Stimulated activated CD4-positive, alpha-beta T cell treated with anti-CD3 and anti-CD28 coated beads, TNF-alpha, amount 100 ng/mL, for 1 hour (primary cell): ENCODE measurements at places on chromosomes 7 and 10.

DNA sequence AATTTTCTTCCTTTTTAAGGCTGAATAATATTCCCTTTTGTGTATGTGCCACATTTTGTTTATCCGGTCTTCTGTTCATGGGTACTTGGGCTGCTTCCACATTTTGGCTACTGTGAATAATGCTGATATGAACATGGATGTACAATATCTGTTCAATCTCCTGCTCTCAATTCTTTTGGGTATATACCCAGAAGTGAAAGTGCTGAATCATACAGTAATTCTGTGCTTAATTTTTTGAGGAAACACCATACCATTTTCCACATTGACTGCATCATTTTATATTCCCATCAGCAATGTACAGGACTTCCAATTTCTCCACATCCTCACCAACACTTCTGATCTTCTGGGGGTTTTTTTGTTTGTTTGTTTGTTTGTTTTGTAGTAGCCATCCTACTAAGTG is 135.0 kb upstream of the INHBA start:
- DNase-seq, result no peak

- no peak for DNase-seq
Observed at GRCh38 chr10:45624724-45625123, 47.8 kb downstream of the ZFAND4 start.

DNA sequence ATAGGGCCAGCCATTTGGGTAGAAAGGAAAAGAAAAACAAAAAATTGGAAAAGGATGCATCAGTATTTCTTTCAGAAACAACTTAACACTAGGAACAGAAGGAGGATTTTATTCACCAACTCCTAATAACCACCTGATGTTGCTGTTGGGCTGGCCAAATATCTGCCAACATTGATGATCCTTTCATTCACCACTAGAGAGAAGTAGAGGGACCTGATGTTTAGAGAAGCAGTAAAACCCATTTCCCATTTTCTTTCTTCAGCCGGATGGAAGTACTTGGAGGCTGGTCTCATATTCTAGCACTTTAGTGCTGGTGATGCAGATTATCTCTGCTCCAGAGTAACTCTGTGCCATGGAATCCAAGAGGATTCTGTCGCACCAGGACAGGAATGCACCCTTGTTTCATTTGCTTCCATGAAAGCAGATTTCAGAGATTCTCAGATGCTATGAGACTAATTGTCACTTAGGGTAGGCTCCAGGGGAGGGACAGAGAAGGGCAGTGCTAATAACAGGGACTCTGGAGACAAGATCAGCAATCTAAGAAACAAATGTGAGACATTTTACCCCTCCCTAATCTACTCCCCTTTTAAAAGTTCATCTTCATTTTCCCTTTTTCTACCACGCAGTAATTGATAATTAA is 3.1 kb downstream of the KLLN start:
- no peak for DNase-seq

GRCh38 chr10:30603589-30603988 is 26.0 kb downstream of the LYZL2 start:
- DNase-seq, result no peak

DNA sequence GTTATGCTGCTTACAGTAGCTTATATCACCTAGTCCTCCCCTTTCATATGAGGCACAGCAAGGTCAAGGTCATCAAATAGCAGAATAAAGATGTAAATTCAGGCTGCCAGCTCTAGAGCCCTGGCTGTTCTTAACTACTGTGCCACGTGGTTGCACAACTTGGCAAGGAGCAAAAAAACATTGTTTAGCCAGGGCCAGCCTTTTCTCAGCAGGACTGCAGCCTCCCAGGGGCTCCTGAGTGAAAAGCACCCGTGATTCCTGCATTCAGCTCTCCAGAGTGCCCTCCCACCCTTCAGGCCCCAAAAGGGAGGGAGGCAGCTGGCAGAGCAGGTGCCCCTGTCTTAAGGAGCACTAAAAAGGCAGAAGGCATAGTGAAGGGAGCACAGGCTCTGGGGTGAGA is 31.8 kb upstream of the TM9SF3 start:
- DNase-seq, result no peak

GRCh38 chr10:110850099-110850498 is 21.6 kb upstream of the PDCD4 start:
- no peak for DNase-seq

GRCh38 chr7:77537136-77537777 is at the start of gene PTPN12:
PTPN12 (plus strand) TSS chr7:77537295; CDS start chr7:77537547, 252 bp downstream.
- DNase-seq, result peak; percentile 4

- no peak for DNase-seq
Observed at GRCh38 chr10:82289945-82290344, 415.0 kb downstream of the NRG3 start.

GRCh38 chr7:37741776-37742175 is 58.2 kb downstream of the GPR141 start:
- DNase-seq, result no peak

GRCh38 chr7:148729984-148730733 is 31.5 kb downstream of the CUL1 start:
- no peak for DNase-seq

DNA sequence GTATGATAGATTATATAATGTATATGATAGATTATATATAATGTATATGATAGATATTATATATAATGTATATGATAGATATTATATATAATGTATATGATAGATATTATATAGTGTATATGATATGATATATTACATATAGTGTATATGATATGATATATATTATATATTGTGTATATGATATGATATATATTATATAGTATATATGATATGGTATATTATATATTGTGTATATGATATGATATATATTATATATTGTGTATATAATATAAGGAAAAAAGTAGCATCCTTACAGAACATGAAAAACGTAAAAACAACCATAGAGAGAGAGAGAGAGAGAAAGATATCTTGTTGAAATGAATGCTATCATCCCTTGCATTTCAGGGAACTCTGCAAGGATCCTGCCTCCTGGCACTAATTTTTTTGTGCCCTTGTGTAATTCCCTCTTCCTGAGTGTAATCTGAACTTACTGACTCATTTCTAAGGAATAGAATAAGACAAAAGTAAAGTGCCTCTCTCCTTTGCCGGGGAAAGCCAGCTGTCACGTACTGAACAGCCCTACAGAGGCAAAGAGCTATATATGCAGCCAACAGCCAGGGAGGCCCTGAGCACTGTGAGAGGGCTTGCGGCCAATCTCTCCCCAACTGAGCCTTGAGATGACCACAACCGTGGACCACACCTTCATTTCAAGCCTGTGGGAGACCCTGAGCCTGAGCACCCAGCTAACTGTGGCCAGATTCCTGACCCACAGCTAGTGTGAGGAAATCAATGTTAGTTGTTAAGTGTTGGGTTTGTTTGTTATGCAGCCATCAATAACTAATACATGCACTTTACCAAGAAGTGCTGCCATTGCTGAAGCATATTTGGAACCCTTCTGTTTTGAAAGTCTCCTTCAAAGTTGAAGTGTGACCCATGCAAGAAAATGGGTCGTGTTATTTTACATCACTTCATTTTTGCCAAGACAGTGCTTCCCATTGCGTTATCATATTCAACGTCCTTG is 61.1 kb upstream of the EZH2 start:
- no peak for DNase-seq

GRCh38 chr10:119859420-119860258 is 13.0 kb downstream of the MCMBP start:
- no peak for DNase-seq

DNA sequence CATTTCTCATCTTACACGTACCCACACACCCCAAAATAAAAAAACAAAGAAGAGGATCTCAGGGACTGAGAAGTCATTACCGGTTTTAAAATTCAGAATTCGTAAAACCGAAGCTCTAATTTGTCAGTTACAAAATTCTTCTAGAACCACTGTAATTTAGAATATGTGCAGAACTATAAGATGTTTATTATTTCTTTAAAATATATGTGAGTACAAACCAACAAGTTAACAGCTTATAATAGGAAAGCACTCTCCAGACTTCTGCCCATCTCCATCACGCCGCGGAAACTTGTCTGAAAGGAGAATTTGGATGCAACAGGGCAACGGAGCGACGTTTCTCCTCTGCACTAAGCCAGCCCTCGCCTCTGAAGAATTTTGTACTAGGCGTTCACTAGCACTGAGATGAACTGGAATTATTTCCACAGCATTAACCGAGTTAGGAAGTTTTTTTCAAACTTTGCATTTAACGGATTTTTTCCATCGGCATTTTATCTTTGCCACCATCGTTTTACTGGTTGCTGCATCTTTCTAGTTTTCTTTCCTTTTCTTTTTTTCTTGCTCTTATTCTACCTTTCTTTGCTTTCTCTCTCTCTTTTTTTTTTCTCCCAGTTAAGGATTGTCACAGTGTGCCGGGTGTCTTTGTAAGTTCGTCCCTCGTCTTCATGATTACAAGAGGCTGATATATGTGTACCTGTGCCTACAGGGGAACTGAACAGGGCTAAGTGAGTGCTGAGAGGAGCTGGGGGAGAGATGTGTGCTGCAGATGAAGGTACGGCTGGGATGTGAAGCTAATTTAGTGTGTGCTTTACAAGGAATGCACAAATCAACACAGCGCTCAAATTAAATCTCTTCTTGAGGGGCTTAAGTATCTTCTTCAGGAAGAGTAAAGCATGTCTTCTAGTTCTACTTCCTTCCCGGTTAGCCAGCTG is 295.9 kb upstream of the NFE2L3 start:
- no peak for DNase-seq

- no peak for DNase-seq
Observed at GRCh38 chr7:144459635-144460034, 56.1 kb upstream of the NOBOX start.

DNA sequence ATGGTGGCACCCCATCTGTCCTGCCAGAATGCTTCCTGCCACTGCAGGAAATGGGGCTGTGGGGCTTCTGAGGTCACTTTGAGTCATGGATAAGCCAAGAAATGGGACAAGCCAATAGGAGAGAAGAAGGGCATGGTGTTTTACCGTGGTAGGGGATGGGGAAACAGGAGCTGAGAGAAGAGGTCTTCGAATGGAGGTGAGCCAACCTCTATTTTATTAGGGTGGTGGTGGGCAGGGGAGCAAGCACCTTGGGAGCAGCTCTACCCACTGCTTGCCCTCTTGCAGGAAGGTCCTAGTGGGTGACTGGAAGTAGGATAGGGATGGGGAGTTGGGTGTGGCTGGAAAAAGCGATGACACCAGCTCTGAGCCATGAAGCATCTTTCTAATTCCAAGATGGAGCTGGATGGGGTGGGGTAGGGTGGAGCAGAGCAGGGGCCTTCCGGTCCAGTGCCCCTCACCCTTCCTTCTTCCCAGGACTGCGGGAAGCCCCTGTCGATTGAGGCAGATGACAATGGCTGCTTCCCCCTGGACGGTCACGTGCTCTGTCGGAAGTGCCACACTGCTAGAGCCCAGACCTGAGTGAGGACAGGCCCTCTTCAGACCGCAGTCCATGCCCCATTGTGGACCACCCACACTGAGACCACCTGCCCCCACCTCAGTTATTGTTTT is 9.1 kb downstream of the ZYX start:
- DNase-seq, result no peak

DNA sequence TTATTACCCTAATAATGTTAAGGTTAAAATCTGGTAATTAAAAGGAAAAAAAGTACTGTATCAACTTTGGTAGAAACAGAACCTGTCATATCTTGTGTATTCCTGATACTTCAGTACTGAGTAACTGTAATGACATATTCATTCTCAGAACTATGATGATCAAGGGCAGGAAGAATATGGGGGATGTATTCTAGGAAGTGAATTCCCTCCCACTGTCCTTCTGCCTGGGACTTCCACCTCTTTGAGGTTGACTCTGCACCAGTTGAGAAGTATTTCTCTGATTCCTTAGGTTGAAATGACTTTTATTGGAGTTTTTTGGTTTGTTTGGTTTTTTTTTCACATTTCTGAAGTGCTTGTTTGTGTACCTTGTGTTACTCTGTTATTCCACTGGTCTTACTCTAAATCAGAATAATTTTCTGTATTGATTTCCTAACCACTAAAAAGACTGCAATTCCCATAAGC is 36.9 kb downstream of the WASL start:
- no peak for DNase-seq

DNA sequence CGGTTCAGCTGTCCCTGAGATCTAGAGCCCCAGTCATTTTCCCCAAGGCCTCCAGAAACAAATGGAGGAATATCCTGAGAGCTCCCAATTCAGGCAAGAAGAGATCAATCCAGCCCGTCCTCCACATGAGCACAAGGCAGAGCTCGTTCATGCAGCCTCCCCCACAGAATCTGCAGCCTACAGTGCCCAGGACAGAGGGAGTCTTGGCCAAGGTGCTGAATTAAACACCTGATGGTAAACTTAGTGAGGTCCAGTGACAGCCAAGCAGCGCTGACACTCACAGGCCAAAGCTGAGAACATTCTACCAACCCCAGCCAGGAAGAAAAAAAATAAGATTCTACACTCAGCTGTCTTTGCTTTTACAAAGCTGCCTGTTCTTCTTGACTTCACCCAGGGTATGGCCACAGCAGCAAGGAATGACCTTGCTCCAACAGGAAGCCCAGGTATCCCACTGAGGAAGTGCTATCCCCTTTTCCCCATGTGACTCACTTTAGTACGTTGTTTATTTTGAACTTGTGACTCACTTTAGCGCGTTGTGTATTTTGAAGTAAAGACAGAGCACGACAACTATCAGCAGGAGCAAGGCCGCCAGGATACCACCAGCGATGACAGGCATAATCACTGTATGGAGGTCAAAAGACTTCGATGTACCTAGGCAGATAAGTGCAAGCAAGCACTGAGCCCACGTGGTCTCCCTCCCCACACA is 4.4 kb upstream of the CUZD1 start:
- DNase-seq, result no peak
